ENCODE measurements at places on chromosomes 4 and X. TPM values are rescaled to one million over a fixed set of nuclear protein-coding genes. Genes with fewer than 3 reads are reported as not detected.

The ADH1A gene
- total RNA-seq: 0.16 TPM

The F8A2 gene
- not detected for total RNA-seq

The SUPT20HL1 gene
- 0.09 TPM for total RNA-seq

The SATL1 gene
- total RNA-seq: not detected

The TMEM175 gene
- 13.7 TPM for total RNA-seq

The OTUD4 gene
- total RNA-seq: 11.5 TPM

The SPON2 gene
- total RNA-seq: 703 TPM

The TLR1 gene
- 1.7 TPM for total RNA-seq

The CPE gene
- total RNA-seq: 3.9 TPM

The PDCL2 gene
- not detected for total RNA-seq

The SH3TC1 gene
- total RNA-seq: 0.26 TPM

The VCX gene
- not detected for total RNA-seq

The MAGEB16 gene
- total RNA-seq: not detected

The PABPC5 gene
- total RNA-seq: 1.6 TPM

The RS1 gene
- not detected for total RNA-seq

The SPANXA1 gene
- not detected for total RNA-seq

The RBM47 gene
- total RNA-seq: 0.32 TPM

The EDA2R gene
- total RNA-seq: 12.8 TPM

The MAGEC1 gene
- total RNA-seq: not detected

The ZNF827 gene
- 3.6 TPM for total RNA-seq

The SSX4B gene
- not detected for total RNA-seq

The INTU gene
- 4.1 TPM for total RNA-seq
